ENCODE measurements at places on chromosomes 6 and 20. TPM values are rescaled to one million over a fixed set of nuclear protein-coding genes. Genes with fewer than 3 reads are reported as not detected.

- DNase-seq: no peak
These were observed 53.4 kb upstream of the TBXT start for GRCh38 chr6:166221040-166221439.

GRCh38 chr6:142118328-142118727 is 14.4 kb upstream of the GJE1 start:
- no peak for DNase-seq

DNA sequence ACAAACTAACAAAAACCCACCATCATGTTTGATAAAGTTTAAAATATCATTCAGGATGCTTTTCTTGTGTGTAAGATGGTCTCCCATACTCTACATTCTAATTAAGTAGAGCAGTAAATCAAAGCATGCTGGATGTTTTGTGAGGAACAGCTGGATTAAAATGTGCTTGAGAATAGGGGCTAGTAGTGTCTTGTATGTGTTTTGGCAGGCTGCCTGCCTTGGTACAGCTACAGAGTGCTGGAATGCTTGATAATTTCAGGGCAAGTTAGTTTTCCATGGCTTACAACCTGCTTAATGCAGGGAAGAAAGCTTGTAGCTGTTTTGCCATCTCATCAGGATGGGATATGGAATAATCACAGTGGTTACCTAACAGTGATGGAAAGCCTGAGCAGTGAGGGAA is 636.6 kb upstream of the MMS22L start:
- DNase-seq: no peak

GSTA2 gene
- 3.4 TPM for total RNA-seq
